ENCODE measurements at places on chromosomes 3 and 15.
A peak's percentile ranks its signal among the peaks of the same experiment; 100 is the strongest.

DNA sequence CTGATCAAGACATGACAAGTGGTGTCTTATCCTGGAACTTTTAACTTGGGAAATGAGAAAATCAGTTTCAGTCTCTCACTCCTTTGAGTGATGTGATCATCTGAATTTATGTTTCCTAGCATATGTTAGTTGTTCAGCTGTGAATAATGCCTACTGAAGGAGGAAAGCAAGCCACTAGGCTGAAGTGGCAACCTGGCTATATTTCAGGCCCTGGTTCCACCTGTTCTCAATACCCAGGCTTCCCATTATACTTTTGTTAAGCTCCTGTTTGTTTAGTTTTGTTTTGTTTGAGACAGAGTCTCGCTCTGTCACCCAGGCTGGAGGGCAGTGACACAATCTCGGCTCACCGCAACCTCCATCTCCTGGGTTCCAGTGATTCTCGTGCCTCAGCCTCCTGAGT, 243.8 kb downstream of the ALCAM start:
- no peak for DNase-seq

GRCh38 chr3:59813148-59813538, 763.3 kb upstream of the CFAP20DC start:
- no peak for DNase-seq

- DNase-seq, result no peak
Observed at GRCh38 chr3:32340611-32341365, 50.9 kb upstream of the CMTM7 start.

DNA sequence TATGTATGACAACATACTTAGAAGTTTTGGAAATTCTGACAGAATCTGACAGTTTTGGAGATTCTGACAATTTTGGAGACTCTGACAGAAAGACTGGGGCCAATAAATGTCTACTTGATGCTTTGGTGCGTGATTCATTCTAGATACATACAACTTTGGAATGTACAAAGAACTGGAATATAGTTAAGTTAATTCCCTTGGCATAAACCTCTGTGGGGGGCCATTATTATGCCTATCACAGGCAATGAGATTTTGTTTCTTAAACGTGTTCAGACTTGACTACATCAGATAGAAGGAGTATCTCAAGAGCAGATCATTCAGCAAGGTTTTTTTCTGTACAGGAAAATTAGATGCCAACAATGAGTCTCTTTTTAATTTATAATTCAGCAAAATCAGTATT, 617.6 kb upstream of the ZNF717 start:
- no peak for DNase-seq

- DNase-seq, result no peak
Observed at GRCh38 chr15:38549222-38549621, 15.4 kb downstream of the RASGRP1 start.

GRCh38 chr15:46088486-46089445, 453.9 kb downstream of the SQOR start:
- no peak for DNase-seq

DNA sequence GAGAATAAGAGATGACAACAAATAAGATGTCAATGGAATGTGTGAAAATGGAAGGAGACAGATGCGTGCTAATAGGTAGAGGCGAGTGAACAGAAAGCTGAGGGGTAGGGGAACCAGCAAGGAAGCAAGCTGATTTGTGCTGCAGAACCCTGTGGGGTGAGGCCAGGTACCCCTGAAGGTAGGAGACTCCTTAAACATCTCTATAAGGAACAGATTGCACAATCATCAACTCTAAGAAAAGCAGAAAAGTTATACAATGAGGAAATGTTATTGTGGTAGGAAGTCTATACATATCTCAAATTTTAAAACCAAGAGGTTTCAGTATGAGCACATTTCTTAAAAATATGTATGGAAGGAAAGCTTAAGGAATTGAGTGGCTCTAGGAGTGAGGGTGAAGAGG, 315.0 kb upstream of the TPM1 start:
- DNase-seq, result no peak

DNA sequence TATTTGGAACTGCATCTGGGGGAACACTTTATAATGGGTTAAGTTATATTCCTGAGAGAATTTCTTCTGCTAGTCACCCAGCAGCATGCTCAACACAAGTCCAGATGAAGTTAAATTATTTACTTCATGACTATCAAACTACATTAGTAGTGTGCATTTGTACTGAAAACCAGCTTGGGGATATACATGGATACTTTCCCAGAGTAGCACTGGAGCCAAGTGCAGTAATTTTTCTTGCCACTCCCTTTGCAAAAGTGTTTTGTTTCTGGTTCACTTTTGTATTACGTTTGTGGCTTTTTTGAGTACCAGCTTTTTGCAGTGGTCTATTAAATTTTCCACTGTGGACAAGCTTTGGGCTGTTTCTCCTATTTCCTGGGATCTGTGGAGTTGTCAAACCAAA, 243.0 kb downstream of the AGBL1 start:
- no peak for DNase-seq

- DNase-seq, result peak; percentile 58
Observed at GRCh38 chr15:94164202-94164807, 67.1 kb upstream of the MCTP2 start.

DNA sequence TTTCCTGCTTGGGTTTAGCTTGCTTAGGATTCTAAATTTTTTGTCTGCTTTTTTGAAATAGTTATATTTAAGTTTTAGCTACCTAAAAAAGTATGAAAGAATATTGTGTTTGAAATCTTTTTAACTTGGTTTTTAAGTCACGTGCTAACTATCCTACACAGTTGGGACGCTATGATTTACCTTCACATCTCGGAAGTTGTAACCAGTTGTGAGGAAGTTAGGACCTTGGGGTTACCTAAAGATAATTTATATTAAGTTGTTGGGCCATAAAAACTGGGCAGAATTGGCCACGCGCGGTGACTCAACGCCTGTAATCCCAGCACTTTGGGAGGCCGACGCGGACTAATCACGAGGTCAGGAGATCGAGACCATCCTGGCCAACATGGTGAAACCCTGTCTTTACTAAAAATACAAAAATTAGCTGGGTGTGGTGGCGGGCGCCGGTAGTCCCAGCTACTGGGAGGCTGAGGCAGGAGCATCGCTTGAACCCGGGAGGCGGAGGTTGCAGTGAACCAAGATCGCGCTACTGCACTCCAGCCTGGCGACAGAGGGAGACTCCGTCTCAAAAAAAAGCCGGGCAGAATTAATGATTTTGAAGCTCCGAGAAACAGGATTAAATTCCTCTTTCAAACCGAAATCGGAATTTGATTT, 1.0 kb downstream of the ZFAND6 start:
- DNase-seq, result peak; percentile 27

GRCh38 chr15:70777170-70777926, 14.0 kb upstream of the UACA start:
- no peak for DNase-seq

DNA sequence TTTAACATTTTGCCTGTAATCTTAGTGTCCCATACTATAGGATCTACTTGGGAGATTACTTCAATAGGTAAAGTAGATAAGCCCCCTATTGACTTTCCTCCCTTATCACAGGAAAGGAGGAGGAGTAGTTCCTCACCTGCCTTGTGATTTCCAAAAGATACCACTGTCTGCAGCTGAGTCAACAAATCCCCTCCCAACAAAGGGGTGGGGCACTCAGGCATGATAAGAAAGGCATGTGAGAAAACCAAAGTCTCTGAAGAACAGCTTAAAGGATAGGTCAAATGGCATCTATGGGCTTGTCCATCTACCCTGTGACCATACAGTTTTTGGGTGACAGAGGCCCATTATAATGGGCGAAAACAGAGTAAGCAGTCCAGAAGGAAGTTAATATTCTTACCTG, 71.3 kb upstream of the WNT7A start:
- no peak for DNase-seq

DNA sequence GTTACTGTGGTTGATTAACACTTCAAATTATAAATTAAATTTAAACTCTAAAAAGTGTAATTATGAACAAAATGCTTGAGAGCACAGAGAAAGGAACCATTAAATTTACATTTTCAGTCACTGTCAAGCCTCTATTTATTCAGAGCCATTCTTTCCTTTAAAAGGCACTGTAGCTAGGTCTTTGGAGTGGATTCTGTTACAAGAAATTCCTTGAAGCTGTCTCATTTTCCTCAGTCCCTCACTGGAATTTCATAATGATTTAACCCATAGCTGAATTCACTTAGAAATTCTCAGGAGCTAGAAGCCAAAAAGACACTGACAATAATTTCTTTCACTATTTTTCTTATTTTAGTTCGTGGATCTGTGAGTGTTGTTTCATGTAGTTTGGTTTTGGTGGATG, 81.2 kb upstream of the TCF12 start:
- no peak for DNase-seq

DNA sequence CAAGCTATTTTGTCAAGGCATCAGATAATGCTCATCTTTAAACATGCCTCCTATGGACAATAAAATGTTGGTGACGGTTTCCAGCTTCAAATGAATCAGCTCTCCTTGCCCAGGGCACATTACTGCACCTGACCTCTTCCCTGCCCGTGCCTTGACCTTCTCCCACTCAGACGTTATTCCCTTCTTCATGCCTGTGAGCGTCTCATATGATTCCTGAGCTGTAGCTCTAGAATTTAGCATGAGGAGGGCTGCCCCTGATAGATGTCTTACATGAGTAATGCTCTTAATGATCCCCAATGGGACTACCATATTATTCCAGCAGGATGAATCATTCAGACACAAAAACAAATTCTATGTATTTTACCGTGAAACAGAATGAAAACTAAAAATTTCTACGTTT, 762.7 kb downstream of the ROBO1 start:
- no peak for DNase-seq

- no peak for DNase-seq
Observed at GRCh38 chr3:70201975-70202374, 110.5 kb downstream of the MDFIC2 start.

DNA sequence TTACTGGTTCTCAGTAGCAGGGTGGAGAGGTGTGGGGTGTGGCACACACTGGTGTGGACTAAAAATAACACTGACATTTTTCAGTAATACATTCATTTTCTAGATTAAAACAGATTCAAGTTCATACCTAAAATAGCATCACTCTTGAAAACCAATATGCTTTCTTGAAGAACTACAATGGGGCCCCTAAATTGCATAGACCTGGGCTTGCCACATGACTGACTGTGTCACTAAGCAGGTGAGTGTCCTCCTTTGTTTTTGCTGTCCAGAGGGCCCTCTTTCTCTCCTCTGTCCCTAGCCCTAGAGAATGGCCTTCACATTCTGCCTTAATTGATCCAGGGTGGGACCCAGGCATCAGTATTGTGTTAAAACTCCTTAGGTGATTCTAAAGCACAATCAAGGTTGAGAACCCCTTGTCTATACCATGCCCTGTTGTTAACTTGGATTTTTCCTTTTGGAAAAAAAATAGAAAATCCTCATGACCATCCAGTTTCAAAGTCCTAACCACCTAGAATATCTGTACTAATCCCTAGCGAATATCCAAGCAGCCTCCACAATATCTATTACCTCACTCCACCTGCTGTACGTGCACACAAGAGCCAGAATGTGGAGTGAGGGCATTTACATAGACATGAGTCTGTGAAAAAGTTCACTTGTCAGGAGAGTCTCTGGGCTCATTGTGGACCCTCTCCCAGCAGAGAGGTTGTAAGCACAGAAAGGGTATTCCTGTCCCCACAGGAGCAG, 18.7 kb upstream of the TMEM41A start:
- DNase-seq, result no peak

- no peak for DNase-seq
Observed at GRCh38 chr3:77411334-77411733, 371.4 kb downstream of the ROBO2 start.

- DNase-seq, result no peak
Observed at GRCh38 chr3:81643721-81644120, 117.7 kb downstream of the GBE1 start.

- DNase-seq, result peak; percentile 36
Observed at GRCh38 chr3:184727357-184728009, 15.6 kb upstream of the MAGEF1 start.

DNA sequence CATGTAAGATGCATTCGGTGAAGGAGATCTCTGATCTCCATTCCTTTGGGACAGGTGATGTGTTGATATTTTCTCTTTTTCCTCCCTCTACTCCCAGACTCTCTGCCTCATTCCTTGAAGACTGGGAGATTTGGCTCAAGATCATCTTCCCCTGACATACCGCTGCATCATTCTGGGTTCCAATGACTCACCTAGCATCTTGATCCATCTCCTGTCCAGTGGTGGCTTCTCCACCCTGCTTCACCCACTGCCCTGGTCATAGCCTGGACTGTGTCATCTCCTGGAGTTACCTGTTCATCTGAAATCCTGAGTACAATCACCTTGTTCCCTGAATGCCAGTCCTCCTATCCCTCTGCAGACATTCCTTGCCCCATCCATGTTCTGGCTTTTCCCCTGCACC, 57.4 kb upstream of the TRAK1 start:
- DNase-seq, result no peak

DNA sequence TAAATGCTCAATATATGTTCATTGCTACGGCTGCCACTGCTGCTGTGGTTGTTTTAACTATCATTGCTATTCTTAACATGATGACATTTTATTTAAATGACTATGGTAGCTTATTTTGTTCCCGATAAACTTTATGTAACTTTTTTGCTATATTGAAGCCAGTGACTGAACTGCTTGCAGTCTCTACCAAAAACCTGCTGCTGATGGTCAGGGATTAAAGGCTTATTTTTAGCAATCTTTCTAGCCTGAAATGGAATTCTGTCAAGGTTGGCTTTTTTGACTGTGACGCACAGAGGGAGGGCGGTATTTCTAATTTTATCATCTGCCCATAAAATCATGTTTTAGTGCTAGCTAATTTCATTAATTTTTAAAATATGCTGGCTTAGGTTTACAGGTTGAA, 271.8 kb downstream of the KCNH8 start:
- no peak for DNase-seq

DNA sequence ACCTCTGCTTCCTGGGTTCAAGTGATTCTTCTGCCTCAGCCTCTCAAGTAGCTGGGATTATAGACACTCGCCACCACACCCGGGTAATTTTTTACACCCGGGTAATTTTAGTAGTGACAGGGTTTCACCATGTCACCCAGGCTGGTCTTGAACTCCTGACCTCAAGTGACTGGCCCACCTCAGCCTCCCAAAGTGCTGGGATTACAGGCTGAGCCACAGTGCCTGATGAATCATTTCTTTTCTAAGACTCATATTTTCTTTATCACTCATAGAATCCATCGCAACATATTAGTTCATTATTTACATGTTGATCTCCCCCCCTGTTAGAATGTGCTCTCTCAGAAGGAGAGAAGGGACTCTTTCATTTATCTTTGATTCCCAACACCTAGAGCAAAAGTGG, 109.5 kb upstream of the PTPRG start:
- no peak for DNase-seq

GRCh38 chr3:3065876-3066275, 44.3 kb downstream of the IL5RA start:
- DNase-seq, result no peak

DNA sequence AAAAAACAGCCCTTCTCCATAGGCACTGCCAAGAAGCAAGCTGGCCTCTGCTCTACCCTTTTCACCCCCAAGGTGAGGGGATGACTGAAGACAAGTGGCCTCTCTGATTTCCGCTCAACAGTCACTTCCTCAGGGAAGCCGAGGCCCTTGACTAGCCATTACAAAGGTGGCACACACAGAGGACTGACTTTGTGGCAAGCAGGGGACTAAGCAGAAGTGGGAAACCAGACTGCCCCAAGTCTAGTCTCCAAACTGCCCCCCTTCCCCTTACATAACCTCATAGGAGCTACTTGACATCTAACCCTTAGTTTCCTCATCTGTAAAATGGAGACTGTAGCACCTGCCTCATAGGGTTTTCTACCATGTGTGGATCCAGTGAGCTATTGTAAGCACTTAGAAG, 118.9 kb downstream of the FOXP1 start:
- DNase-seq, result no peak
